ENCODE measurements at places on chromosomes 2 and 18.

DNA sequence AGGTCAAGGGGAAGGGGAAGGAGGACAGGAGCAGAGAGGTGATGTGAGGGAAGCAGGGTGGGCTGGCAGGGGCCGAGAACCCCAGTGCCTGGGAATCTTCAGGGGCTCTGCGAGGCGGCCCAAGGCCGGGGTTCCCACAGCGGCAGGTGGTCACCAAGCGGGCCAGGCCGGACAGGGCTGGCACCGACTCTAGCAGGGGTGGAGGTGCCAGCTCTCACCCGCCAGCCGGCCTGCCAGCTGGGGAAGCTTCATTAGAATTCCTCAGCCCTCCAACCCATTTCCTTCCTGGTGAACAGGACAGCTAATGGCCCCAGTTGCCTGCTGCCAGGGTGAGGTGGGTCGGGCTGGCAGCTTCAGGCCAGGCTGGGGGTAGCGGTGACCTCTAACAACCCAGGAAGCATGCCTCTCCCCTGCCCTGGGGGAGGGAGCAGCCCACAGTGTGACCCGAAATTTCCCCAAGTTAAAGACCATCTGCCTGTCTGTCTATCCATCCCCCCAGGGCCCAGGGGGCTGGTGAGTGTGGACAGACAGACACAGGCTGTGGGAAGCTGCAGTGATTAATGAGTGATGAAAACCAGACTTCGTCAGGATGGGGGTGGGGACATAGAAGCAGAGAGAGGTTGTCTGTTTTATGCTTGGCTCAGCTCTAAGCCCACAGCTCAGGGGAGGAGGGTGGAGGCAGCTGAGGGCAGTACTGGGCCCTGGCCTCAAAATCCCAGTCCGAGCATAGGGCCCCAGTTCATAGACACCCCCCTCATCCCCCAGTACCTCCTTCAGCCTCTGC lies 144.1 kb downstream of the ZFP36L2 start:
- DNase-seq, result no peak

GRCh38 chr2:20953146-20953824 lies 90.6 kb downstream of the APOB start:
- no peak for DNase-seq

DNA sequence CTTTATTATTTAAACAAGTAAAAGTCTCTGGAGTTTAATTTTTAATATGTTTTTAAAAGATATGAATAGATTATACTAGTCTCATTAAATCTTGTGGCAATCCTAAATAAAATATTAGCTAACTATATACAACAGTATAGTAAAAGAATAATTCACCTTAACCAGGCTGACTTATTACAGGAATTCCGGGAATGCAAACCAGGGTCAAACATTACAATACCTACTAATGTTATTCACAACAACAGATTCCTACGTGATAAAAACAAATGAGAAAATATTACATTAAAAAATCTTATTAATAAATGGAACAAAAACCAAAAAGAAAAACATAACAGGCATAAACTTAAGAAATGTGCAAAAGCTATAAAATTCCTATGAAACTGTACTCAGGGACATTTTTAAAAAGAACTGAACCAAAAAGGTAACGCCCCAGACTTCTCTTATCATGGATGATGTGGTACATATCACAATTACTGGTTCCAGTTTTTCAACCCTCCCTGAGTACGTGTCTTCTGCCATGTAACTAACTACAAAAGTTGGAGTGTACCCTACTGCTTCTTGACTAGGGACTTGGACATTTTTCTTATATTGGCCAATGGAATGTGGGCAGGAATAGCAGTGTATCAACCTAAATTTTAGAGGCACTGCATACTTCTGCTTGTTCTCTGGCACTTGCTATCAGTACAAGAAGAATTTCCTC lies 20.2 kb downstream of the TTC21B start:
- no peak for DNase-seq

GRCh38 chr2:47058003-47058931 lies 96.8 kb downstream of the STPG4 start:
- DNase-seq, result no peak

- DNase-seq, result peak; percentile 46
These were observed 13.8 kb upstream of the SATB2 start for GRCh38 chr2:199471443-199472057.

GRCh38 chr2:190835303-190835930 lies 45.2 kb upstream of the GLS start:
- DNase-seq, result no peak

DNA sequence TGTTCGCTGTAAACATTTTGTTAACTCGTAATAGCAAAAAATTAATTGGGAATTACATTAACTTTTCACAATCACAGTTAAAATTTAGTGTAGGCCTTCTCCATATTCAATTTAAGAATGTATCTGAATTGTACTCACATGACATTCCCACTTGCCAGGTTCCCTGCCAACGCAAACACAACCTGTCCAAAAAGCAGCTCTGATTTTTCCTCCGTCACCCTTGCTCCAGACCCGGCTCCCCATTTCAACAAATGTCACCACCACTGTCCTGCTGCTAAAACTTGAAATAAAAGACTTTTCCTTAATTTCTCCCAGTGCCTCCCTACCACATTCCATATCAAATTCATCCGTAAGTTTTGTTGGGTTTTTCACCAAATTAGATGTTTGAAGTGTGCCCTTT lies 120.3 kb downstream of the PIEZO2 start:
- no peak for DNase-seq

DNA sequence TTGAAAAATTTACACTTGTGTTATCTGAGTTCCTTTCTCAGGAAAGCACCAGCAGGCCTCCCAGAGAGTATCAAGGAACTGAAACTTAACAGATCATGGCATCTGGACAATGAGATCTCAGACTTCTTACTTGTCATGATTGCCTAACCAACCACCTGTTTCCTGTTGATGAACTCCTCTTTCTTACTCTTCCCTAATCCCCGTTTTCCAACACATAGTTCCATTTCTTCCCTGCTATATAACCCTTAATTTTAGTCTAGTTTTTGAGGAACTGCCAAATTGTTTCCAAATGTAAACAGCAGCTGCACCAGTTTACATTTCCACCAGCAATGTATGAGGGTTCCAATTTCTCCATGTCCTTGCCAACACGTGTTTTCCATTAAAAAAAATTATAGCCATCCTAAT lies 6.1 kb upstream of the FAM171B start:
- no peak for DNase-seq

- DNase-seq, result no peak
These were observed 25.7 kb upstream of the GATA6 start for GRCh38 chr18:22143347-22144340.

- no peak for DNase-seq
These were observed 96.7 kb upstream of the SIX3 start for GRCh38 chr2:44844651-44845270.

GRCh38 chr2:9813312-9814128 lies 29.8 kb upstream of the TAF1B start:
- DNase-seq, result peak; percentile 26

DNA sequence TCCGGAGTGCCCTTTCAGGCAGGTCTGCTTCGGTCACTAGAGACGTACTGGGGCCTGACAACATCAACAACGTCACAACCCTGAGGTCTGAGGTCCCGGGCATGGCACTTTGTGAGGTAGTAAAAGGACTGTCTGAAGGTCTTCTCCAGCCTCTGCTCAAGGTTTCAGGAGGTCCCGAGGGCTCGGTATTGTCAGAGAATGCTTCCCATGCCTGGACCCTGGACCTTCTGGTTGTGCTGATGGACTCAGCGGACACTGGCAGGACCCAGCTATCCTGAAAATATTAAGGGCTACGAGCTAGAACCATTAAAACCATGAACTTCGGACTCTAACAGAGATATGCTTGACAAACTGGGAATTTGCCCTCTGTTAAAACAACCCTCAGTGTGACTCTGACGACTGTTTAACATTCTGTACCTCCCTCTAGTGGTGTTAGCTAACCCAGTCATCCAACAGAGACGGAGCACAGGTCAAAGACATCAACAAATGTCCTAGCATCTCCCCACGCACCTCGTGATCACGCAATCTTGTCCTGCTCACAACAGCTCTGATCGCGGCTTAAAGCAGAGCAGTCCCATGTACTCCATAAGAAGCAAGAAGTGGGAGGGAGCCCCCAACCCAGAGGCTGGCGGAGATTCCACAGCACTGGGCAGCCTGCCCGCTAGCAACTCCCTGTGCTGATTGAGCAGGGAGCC lies 96.5 kb downstream of the CCDC93 start:
- DNase-seq, result no peak

GRCh38 chr18:35174093-35174731 lies 66.6 kb upstream of the ZNF397 start:
- DNase-seq, result peak; percentile 39

- no peak for DNase-seq
These were observed 61.2 kb downstream of the RALBP1 start for GRCh38 chr18:9536354-9537152.

DNA sequence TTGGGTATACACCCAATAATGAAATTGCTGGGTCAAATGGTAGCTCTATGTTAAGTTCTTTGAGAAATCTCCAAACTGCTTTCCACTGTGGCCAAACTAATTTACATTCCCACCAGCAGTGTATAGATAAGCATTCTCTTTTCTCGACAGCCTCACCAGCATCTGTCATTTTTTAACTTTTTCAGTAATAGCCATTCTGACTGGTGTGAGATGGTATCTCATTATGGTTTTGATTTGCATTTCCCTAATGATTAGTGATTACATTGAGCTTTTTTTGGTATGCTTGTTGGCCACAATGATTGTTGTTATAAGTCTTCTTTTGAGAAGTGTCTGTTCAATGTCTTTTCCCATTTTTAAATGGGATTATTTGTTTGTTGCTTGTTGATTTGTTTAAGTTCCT lies 50.4 kb upstream of the EPAS1 start:
- DNase-seq, result no peak

DNA sequence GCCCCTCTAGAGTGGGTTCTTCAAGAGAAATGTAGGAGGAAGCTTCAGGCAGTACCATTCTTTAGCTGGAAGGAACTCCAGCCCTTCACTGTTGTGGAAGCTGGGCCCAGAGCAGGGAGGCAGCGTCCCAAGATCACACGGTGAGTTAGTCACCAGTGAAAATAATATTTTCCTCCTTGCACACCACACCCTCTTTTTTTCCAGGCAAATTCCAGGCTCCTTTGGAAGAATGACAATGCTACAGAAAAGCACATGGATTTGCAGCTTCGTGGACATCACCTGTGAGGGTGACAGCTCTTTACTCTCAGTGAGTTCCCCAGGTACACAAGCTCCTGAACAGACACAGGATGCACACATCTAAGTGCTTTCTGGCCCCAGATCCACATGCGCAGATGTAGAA lies 157.1 kb downstream of the COL6A3 start:
- DNase-seq, result no peak

- no peak for DNase-seq
These were observed 57.8 kb upstream of the CYP26B1 start for GRCh38 chr2:72205504-72205881.

DNA sequence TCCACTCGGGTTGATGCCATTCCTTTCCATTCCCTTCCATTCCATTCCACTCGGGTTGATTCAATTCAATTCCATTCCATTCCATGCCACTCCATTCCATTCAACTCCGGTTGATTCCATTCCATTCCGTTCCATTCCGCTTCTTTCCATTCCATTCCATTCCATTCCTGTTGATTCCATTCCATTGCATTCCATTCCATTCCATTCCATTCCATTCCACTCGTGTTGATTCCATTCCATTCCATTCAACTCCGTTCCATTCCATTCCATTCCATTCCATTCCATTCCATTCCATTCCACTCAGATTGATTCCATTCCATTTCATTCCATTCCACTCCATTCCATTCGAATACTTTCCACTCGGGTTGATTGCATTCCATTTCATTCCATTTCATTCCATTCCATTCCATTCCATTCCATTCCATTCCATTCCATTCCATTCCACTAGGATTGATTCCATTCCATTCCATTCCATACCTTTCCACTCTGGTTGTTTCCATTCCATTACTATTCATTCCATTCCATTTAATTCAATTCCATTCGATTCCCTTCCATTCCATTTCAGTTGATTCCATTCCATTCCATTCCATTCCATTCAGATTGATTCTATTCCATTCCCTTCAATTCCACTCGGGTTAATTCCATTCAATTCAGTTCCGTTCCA lies 1141.8 kb downstream of the RPIA start:
- no peak for DNase-seq

DNA sequence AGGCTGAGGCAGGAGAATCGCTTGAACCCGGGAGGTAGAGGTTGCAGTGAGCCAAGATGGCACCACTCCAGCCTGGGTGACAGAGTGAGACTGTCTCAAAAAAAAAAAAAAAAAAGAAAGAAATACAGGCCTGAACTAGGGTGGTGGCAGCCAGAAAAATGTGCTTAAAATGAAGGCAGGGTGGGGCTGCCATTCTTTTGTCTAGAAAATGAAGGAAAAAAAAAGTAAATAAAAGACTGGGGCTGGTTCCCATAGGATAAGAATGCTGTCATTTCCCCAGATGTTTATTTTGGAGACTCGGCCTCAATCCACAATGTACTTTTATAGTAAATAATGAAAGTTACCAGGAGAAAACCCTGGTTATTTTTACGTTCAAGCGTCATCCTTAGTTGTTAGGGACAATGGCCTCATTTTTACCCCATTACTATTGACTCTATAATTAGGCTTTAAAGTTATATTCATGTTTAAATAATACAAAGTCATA lies 58.9 kb downstream of the ATP8B1 start:
- peak; percentile 93 for DNase-seq

DNA sequence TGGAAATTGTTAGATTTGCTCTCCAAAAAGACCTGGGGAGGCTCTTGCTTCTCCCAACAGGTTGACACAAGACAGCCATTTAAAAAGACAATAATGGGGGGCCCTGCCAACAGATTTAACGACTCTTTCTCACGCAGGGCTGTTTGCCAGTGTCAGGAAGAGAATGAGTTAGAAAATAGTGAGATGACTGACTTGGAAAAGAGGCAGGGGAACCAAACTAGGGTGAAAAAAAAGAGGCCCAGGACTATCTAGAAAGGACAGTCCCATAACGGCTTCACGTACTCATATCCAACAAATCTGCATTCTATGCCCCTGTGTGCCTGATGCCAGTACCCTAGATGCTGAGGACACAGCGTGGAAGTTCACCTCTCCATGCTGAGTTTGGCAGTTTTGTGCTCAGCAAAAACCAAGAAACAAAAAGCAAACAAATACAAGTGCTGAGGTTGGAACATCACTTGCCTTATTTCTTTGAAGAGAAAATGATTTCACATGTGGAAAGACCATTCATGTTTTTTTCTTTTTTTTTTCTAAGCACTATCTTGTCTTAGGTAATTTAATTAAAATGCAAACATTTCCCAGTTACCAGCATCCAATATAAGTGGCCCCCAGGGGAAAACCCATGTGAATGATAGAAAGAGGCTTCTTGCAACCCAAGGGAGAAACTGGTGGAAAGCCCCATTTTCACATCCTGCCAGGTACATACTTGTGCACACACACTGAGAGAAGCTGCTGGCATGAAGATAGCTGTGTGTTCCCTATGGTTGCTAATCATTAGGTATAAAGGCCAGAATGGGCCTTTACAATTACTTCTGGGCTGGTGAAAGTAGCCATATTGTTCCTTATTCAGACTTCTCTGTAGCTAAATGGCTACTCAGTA lies 10.6 kb upstream of the WIPF1 start:
- DNase-seq, result no peak

GRCh38 chr2:68946117-68946516 lies 6.6 kb downstream of the GKN2 start:
- peak; percentile 73 for DNase-seq
